ENCODE measurements at places on chromosomes 7 and 10.
A peak's percentile ranks its signal among the peaks of the same experiment; 100 is the strongest.

- no peak for DNase-seq
Observed at GRCh38 chr7:81768951-81769778, 682 bp downstream of the HGF start.

DNA sequence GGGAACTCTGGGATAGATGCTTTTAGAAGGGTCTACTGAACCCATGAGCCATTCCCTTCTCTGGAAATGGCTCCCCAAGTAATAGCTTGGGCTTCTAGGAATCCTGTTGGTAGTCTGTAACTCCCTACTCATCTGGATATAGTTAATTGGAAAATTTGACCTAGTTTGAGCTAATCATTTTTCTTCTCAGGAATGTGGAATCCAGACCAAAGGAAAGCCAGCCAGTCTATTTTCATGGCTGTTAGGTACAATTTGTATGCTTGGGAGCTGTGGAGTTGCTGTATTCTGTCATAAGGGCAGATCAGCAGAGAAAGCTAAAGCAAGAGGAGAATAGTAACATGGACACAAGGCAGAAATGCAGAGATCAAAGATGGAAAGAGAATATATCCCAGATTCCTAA lies 71.6 kb upstream of the C1GALT1 start:
- DNase-seq = no peak

GRCh38 chr10:3850999-3851937 lies 66.3 kb upstream of the KLF6 start:
- DNase-seq = no peak

GRCh38 chr7:73885433-73885974 lies 24.5 kb downstream of the TMEM270 start:
- DNase-seq = no peak

DNA sequence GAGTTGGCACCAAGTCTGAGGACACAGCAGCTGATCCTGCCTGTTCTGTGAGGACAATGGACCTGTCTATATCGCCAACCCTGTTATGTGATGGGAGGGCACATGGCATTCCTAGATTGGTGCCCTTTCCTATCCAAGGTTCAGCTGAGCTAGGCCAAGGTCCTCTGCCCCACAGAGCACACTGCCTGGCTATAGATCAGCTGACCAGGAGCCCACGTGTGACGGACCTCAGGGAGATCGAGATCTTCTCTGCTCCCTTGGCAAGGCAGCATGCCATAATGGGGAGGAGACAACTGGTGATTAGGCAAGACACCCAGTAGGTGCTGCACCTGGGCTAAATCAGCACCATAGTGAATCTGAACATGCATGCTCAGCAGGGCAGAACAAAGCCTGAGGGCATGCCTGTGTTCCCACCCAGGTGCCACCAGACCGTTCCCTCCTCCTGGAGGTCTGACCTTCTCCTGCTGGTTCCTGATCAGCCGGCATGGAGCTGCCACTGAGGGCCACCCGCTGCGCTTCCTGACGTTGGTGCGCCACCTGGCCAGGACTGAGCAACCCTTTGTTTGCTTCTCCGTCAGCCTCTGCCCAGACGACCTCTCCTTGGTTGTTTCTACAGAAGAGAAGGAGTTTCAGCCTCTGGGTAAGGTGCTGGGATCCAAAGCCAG lies 93.7 kb downstream of the WDFY4 start:
- DNase-seq = no peak

GRCh38 chr10:109912335-109913281 lies 10.7 kb downstream of the XPNPEP1 start:
- DNase-seq = no peak

GRCh38 chr7:145665499-145666258 lies 450.9 kb upstream of the CNTNAP2 start:
- no peak for DNase-seq

- DNase-seq = no peak
Observed at GRCh38 chr7:19392246-19392645, 247.0 kb upstream of the FERD3L start.

- DNase-seq = no peak
Observed at GRCh38 chr7:132286836-132287235, 289.4 kb downstream of the PLXNA4 start.

GRCh38 chr10:21352886-21353285 lies 172.6 kb downstream of the SKIDA1 start:
- DNase-seq = no peak

GRCh38 chr10:132350391-132350790 lies 18.4 kb downstream of the LRRC27 start:
- DNase-seq = no peak

GRCh38 chr10:28676326-28676967 lies 874 bp upstream of the BAMBI start:
- no peak for DNase-seq

DNA sequence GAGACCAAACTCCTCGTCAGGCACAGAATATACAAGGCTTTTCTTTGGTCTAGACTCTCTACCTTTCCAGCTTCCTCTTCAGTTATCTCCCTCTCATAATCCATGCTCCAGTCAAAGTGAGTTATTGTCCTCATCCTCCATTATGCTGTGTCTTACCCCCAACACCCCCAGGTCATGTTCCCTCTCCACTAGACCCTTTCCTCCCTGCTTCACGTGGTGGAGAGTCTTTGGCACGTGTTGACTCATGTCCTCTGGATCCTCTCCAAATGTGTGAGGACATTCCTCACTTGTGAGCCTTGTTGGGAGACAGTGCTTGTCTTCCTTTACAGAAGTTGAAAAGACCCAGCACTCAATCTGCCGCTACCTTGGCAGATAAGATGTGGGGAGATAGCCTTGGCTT lies 36.0 kb upstream of the DLD start:
- no peak for DNase-seq

GRCh38 chr10:103602028-103602851 lies 108.7 kb downstream of the NEURL1 start:
- DNase-seq = no peak

DNA sequence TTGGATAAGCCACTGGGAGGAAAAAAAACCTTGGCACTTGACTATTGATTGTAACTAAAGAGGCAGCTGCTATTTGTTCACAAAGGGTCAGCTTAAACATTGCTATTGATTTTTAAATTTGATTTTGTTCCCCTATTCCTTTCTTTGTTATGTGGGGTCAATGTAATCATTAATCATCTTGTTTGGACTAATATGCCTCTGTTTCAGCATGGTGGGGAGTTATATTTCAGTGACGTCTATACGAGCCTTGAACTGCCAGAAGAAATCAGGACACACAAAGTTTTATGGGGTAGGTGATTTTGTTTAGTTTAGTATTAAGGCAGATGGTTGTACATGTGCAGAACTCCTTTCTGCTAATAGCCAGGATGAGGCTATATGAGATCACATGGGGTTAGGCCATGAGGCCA lies 7.5 kb downstream of the AS3MT start:
- no peak for DNase-seq

- peak; percentile 32 for DNase-seq
Observed at GRCh38 chr10:75233444-75234016, 2.2 kb downstream of the COMTD1 start.

DNA sequence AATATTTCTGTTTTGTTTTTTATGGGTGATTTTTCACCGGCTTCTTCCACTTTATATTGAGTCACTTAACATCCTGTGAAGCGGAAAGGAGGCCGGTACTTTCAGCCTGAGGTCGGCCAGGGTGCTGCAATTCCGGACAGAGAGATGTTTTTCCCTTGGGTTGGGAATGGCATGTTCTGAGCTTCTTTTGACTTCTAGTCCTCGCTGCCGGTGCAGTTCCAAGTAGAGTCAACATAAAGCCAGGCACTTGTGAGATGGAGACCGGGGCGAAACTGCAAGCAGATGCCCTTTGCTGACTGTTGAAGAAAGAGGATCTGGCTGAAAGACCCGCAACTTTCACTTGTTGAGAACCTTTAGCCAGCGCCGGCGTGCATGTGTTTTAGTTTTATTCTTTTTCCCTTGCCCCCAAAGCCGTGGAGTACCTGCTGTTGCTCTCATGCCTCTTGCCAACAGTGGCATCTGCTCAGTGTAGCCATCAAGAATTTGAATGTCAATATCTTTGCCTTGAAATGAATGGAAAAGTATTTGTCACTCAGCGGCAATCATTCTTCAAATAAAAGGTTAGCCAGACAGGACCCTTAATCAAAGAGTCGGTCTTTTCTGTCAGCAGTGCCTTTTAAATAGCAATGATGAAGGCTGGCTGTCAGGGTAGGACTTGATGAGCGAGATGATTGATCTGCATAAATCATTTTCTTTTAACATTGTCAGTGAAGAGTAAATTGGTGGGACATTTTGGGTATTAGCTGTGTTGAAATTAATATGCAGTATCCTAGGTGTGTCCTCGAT lies 351.2 kb downstream of the LRMDA start:
- peak; percentile 44 for DNase-seq

DNA sequence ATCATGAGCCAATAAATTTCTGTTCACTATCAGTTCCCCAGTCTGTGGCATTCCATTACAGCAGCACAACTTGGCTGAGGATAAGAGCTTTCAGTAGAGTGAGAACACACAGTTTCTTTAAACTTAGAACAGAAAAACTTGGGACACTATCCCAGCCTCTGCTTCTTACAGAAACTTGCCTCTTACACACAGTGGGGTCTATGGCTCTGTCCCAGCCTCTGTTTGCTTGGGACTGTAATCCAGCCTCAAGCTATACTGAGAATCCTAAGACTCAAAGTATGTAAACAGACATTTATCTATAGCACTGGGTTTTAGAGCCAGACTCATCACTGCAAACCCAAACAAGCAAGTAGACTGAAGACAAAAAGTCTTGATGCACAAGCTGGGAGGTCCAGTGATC lies 355.8 kb upstream of the VSTM2A start:
- DNase-seq = no peak

GRCh38 chr7:138358850-138359341 lies 101.2 kb upstream of the TRIM24 start:
- no peak for DNase-seq

DNA sequence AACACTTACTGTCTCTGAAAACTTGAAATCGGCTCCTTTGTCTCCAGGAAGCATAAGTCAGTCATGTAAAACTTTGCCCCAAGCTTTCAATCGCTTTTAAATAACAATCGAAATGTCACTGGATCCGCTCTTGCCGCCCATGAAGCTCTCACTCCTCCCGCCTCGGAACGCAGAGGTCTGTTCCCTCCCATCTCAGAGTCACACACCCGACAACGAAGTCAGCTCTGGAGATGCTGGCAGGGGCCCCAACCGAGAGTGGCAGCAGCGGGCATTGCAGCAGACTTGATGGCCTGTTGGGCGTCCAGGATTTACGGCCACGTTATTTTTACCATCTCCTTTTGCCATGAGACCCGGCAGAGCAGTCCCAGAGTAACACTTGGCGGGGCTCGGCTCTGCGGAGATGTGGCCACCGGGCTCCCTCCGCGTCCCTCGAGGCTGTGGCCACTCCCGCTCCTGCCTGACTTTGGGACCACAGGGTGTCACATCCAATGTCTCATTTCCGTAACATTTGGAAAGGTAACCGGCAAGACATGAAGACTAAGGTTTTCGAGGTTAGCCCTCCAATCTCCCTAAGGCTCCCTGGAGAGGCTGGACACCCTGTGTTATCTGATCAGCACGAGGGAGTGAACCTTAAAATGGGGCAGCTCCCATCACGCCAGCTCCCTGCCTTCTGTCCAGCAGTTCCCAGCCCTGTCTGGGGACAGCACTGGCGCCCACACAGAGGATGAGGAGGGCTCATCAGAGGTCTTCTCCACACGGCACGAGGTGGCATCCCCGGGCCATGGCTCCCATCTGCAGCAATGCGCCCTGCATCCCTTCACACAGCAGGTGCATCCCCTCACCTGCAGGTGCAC lies 62.8 kb upstream of the ADGRA1 start:
- DNase-seq = no peak

DNA sequence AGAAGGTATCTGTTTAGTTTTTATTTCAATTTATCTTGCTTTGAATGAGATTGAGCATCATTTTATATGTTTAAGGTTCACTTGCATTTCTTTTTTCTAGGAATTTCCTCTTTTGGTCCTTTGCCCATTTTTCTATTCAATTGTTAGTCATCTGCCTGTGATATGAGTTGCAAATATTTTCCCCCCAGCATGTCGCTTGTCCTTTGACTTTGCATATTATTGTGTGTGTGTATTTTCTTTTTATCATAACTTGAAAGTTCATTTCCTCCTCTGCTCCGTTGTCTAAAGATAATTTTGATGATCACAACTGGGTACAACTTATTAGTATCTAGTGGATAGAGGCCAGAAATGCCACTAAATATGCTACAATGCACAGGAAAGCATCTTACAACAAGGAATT lies 132.7 kb upstream of the MDFIC start:
- DNase-seq = no peak

DNA sequence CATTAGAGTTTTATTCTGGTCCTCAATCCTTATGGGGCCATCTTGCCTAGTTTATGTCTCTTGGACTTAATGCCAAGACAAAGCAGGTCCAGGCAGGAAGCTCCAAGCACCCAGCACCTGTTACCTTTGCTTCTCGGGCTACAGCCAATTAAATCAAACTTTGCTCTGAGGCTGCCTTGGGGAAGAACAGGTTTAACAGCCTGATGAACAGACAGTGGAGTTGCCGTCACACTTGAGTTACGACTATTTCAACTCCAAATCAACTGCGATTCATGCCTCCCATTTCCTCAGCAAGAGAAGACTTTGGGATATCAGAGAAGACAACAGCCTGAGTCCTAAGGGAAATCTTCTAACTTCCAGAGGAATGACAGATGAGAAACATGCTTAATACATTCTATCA lies 62.2 kb downstream of the XPNPEP1 start:
- no peak for DNase-seq

DNA sequence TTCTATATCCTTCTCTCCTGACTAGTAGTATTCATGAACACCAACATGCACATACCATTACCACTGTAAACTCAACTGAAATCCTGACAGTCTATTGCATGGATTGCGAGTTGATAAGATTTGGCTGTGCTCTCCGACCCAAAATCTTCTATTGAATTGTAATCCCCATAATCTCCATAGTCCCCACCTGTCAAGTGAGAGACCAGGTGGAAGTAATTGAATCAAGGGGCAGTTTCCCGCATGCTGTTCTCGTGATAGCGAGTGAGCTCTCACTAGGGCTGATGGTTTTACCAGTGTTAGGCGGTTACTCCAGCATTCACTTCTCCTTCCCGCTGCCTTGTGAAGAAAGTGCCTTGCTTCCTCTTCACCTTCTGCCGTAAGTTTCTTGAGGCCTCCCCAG lies 261.8 kb downstream of the PHF14 start:
- DNase-seq = no peak

GRCh38 chr7:107854454-107854853 lies 36.5 kb upstream of the DLD start:
- no peak for DNase-seq

- no peak for DNase-seq
Observed at GRCh38 chr7:681551-682307, 44.8 kb upstream of the DNAAF5 start.

GRCh38 chr7:144404946-144405345 lies 1.5 kb upstream of the NOBOX start:
- DNase-seq = no peak

DNA sequence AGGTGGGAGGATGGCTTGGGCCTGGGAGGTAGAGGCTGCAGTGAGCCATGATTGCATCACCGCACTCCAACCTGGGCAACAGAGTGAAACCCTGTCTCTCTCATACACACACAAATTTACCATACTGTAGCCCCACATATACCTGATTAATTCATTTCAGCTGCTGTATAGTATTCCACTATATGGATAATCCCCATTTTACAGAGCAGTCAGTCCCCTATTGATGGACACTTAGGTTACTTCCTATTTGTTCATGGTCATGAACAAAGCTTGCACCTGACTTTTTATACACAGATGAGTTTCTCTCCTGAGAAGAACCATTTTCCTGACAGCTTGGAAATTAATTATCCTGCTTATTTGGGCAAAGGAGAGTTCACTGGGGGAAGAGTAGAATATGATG lies 59.2 kb downstream of the EMX2 start:
- no peak for DNase-seq

- no peak for DNase-seq
Observed at GRCh38 chr10:88896994-88897853, 17.2 kb downstream of the STAMBPL1 start.

GRCh38 chr7:142554560-142555532 lies 194.4 kb upstream of the PRSS1 start:
- DNase-seq = no peak

Data from NCI-H526 treated with DMSO at 0.1 percent for 48 hours (cell line).